Ascending aorta (tissue), 2 donors: ENCODE measurements at places on chromosomes 16 and 17. TPM values are rescaled to one million over a fixed set of nuclear protein-coding genes. Genes with fewer than 3 reads are reported as not detected.

ZSCAN32 gene
- 4.2 TPM for total RNA-seq

CLEC3A gene
- total RNA-seq, result not detected

DNA sequence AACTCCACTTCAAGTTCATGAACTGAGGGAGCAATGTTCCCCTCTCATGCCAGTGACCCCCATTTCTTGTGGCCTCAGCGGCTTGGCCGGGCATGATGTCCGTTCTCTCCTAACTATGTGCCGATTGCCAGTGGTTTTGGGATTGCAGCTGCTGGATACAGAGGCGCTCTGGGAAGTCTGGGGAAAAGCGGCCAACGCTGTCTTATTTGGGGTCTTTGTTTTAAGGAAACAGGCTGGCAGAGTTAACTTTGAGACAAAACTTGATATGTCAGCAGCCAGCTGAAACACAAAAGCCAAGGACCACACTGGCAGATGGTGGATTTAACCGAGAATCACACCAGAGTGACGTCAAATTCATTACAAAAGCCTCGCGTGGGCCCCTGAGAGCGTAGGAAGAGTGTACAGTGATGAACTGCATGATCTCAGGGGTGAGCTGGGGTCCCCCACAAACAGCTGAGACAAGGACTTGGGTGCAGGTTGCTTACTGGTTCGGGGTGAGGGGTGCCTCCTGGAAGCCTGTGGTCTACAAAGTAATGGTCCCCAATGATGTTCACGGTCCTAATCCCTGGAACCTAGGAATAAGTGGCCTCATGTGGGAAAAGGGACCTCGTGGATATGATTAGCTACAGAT is 180.4 kb downstream of the IRF8 start:
- peak; percentile 40 for DNase-seq

DNA sequence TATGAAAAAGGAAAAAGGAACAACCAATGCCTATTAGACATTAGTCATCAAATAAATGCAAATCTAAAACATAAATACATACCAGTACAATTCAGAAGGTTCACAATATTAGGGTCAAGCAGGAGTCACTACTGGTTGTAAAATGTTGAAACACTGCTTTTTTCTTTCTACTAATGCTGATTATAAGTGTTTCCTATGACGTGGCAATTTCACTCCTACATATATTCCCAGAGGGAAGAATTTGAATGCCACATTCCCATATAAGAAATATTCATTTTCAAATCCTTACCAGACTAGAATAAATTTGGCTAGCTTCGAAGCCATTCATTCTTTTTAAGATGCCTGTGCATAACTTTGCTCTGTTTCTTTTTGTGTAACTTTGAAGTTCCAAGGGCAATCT is 2.6 kb upstream of the KRTAP9-2 start:
- DNase-seq, result no peak

DNA sequence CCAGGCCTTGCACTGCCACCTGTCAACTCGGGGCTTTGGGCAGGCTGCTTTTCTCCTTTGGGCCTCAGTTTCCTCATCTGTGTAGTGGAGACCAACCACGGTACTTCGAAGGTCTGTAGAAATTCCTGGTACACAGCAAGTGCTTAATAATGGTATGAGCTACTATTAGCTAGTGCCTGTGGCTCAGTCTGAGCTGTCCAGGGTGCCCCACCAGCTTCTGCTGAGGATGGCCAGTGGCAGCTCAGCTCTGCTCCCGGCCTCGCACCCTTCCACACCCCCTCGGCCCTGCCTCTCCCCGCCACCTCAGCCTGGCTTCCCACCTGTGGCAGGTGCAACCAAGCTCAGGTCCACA is 26.2 kb upstream of the PLCG2 start:
- DNase-seq, result no peak

- peak; percentile 69 for DNase-seq
These were observed 52.6 kb downstream of the ERN1 start for GRCh38 chr17:64077379-64077778.

CTCF gene
- total RNA-seq, result 38.6 TPM

NACA2 gene
- total RNA-seq, result not detected

DNA sequence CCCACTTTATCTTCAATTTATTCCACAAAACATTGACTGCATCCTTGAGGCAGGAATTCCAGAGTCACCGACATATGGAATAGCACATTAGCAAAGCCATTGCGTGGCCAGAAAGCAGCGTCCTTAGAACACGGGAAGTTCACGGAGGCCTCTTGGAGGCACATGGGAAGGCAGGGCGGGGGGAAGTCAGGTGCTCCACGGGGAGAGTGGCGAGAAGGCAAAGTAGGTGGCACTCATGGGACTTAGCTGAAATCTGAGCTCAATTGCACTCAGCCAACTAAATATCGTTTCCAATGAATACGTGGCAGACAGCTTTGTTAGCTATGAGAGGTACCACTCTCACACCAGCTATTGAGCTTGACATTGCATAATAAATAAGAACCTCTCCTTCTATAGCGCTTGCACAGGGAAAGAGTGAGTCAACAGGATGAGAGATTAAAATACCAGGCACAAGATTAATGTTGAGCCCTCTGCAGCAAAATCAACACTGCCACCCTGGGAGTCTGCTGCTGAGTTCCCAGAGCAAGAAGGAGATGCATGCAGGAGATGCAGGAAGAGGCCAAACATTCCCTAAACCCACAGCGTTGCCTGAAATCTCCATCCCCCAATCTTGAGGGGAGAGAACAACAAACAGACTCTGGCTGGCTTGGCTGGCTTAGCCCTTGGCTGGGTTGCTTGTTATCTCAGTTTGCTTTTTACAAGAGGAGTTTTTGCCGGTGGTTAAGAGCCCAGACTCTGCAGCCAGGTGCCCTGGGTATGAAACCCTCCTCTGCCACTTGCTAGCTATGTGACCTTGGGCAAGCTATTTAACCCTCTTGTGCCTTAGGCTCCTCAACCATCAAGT is 28.8 kb downstream of the ABCC12 start:
- no peak for DNase-seq

- DNase-seq, result no peak
These were observed 345.3 kb downstream of the FOXL1 start for GRCh38 chr16:86923656-86924055.

DNA sequence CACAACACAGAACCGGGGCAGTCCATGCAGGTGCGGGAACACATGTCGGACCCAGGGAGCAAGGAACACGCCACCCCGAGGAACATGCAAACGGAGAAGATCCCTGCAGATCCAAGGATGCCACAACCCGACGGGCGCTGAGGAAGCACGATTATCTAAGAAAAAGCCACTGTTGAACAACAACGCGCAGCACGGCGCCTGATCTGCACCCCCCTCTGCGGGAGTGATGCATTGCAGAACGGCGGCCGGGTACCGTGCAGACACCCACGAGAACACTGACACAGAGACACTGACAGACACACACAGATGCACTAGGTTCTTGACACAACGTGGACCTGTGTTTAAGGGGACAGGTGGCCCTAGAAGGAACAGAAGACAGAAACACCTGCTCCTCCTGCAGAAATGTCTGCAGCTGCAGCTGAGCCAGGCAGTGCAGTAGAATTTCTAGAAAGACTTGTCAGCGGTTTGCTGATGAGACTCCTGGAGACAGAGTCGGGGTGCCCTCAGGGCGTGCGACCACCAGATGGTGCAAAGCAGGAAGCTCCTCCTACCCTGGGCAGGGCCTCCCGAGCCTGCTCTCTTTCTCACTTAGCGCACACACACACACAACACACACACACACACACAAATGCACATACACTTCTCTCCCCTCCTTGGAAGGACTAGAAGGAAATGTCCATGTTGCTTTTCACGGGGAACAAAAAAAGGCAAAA is 7.5 kb downstream of the NPTX1 start:
- DNase-seq, result no peak

DNA sequence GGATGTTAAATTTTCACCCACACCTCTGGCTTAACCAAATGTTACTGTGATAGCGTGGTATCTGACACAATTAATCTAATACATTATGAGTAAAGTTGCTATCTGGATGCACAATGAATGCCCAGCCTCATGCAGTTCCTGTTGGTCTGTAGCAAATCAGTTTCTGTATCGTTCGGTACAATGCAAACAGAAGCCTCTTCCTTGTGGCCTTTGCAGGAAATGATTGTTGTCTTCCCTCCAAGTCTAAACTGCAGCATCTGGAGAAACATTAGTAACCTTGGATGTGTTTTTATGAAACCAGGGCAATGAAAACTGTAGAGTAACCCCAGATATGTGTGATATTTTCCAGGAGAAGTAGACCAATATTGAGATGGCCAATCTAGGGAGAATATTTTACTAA is 46.8 kb downstream of the CYB561 start:
- DNase-seq, result no peak

MT4 gene
- not detected for total RNA-seq

- no peak for DNase-seq
These were observed 269.1 kb downstream of the FTO start for GRCh38 chr16:53973021-53973420.

- DNase-seq, result no peak
These were observed 119.5 kb upstream of the SHISA6 start for GRCh38 chr17:11121341-11121985.

DNA sequence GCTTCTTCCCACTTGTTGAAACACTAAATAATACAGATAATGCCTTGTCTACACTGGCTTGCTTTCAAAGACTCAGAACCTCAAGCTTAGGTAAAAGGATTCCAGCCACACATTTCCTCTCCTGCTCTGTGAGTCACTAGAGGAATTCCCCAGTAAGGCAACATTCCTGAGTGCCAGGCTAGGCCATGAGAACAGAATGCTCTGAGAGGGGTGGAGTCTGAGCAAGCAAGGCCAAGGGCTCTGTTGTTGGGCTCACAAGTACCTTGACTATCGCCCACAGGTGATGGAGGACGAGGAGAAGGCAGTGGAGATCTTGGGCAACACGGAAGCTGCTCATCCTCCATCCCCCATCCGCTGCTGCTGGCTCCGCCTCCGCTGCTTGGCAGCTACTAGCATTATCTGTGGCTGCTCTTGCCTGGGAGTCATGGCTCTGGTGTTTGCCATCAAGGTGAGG is 6.7 kb upstream of the PHKG2 start:
- no peak for DNase-seq

- no peak for DNase-seq
These were observed 5.4 kb upstream of the KIF18B start for GRCh38 chr17:44952946-44953475.

DNA sequence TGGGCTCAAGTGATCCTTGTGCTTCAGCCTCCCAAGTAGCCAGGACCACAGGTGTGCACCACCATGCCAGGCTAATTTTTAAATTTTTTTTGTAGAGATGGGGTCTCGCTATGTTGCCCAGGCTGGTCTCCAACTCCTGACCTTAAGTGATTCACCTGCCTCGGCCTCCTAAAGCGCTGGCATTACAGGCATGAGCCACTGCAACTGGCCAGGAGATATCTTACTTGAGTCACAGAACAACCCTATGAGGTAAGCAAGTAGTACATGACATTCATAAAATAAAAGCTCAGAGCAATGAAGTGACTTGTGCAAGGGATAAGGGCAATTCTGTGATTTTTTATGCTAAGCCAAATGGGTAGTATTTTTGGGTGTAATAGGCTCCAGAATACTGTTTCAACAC is 57.3 kb downstream of the CDC27 start:
- DNase-seq, result no peak

OTOA gene
- not detected for total RNA-seq

FOXF1 gene
- 3.2 TPM for total RNA-seq

DNA sequence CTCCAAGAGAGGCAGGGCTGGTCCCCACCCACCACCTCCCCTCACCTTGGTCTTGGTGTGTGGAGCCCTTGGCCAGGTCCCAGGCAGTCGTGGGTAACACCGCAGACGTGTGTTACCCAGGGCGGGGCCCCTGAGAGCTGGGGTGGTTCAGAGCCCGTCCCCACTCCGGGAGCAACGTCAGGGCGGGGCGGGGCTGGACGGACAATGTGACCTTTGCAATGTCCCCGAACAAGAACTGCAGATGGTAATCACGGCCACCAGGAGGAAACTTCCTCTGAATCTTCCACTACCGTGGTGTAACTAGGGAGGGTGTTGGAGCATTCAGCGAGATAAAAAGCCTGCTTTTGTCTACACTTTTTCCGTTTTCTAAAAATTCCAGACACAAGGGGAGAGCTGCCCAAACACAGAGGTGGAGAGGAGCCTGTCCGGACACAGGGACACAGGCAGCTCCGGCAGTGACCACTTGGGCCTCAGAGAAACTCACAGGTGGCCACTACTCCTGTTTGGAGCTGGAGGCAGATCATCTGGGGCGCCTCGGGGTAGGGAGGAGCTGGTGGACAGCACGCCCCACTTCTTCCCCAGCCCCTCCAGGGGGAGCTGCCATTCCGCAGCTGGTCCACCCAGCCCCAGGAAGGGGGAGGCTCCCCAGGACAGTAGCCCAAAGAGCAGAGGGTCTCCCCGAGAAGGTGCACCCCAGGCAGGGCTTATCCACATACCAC is 14.2 kb upstream of the SLC38A10 start:
- peak; percentile 91 for DNase-seq

GRCh38 chr17:80387071-80387470 is 27.9 kb upstream of the ENDOV start:
- no peak for DNase-seq

SPNS3 gene
- total RNA-seq, result not detected

GRCh38 chr17:68564415-68565111 is 36.6 kb downstream of the FAM20A start:
- no peak for DNase-seq

GRCh38 chr17:37100231-37100630 is 151.5 kb downstream of the AATF start:
- no peak for DNase-seq

DNA sequence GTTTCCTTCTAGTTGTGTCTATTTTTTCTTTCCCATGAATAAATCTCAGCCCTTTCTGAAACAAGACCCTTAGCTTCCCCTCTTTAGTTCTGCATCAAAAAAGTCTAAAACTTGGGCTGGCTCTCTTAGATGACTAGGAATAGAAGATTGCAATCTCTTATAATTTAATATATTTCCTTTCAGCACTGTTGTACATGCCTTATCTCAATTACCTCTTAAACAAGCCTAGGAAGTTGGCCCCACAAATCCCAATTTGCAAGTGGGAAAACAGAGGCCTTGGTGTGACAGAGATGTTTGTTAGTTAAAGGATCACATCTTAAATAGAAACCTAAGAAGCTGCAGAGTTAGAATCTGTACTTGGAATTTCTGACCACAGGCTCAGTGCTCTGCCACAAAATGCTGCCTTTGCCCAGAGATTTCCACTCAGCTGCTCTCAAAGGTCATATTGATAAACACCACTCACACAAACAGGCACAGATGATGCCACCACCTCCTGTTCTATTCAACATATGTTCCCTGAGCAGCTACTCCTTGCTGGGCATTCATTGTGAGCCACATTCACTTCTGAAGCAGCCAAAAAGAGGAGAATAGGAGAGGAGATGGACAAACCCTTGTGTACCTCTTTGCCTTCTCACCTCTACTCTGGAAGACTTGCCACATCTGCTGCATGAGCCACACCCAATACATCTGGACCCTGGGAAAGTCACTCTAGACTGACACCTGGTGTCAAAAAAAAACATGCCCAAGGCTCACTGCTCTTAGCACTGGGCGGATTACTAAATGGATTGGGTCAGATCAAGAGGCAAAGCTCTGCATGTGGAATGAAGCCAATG is 5.5 kb downstream of the CCDC182 start:
- no peak for DNase-seq

WNK4 gene
- not detected for total RNA-seq

GRCh38 chr16:4433914-4434787 is 8.5 kb downstream of the DNAJA3 start:
- DNase-seq, result no peak
